ELR (cell line): ENCODE measurements at places on chromosomes 2 and 18.

GRCh38 chr2:118040891-118041290 lies 27.0 kb upstream of the CCDC93 start:
- no peak for DNase-seq

- DNase-seq, result no peak
These were observed 65.9 kb downstream of the EDAR start for GRCh38 chr2:108923019-108923700.

DNA sequence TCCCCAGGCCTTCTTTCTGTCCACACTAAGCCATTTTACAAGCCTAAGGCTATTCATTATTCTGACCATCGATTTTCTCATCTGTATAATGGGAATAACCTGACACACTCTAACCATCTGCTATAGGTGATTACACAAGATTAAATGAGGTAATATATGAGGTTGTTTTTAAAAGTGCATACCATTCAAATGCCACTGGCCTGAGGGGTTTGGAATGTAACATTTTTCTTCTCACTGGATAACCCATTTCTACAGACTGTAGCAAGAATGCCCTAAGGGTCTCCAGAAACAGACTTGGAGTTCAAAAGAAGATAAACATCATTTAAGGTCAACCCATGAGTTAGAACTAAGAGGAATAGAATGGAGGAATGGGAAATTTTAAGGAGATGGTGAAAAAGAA lies 111.7 kb upstream of the SETBP1 start:
- peak; percentile 11 for DNase-seq

DNA sequence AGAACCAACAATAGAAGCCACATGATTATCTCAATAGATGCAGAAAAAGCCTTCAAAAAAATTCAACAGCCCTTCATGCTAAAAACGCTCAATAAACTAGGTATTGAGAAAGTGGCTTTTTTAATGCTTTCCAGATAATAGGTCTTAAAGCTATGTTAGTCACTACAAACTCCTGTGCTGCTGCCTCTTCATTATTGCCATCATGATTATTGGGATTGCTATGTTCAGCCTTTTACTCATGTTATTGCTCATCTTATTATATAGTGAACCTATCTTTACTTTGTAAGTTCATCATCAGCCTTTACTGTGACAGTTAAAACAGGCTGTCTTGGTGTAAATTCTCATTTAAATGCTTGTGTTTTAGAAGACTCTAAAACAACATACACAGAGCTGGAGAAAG lies 1557.2 kb upstream of the ZEB2 start:
- peak; percentile 1 for DNase-seq

DNA sequence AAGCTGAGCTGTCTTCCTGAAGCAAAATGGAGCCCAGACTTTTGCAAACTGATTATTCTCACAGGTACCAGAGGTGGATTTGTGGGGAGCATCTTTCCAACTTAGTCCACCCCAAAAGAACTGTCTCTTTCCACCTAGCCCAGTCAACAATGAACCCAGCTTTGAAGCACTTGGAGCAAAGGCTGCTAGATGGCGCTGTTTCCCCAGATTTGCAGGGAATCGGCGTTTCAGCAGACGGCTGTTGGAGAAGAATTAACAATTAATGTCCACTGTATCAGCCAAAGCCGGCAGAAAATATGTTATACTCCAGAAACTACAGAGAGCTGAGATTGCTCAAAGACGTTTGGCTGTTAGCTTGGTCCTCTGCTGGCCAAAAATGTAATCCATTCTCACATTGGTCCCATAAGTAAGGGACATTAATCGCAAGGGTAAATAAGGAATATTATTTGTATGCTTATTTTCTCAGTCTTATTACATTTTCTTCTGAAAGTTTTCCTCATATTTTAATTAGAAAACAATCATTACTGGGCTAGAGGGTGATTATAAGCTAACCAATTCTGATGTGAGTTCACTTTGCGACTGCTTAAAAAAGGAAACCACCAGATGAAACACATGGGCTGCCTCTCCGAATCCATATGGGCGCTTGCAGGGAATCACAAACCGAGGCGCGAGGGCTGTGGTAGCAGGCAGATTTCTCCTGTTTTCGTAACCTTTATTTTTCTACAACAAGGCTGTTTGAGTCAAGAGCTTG lies 423.8 kb upstream of the MEX3C start:
- DNase-seq, result peak; percentile 17

DNA sequence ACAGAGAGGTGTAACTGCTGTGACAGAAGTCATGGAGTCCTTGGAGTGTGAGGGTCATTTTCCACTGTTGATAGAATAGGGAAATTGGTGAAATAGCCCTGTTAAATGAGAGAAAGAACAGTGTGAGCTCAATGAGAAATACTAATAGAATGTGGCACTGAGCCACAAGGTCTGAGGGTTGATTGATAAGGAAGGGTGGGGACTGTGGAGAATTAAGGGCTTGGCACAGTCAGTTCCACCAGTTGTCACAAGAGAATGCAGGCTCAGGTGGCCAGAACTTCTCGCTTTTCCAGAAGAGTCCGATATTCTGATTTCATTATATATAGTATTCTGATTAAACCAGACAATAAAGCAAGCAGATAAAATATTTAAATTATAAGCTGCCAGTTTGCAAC lies 9.1 kb upstream of the IL1RN start:
- no peak for DNase-seq

DNA sequence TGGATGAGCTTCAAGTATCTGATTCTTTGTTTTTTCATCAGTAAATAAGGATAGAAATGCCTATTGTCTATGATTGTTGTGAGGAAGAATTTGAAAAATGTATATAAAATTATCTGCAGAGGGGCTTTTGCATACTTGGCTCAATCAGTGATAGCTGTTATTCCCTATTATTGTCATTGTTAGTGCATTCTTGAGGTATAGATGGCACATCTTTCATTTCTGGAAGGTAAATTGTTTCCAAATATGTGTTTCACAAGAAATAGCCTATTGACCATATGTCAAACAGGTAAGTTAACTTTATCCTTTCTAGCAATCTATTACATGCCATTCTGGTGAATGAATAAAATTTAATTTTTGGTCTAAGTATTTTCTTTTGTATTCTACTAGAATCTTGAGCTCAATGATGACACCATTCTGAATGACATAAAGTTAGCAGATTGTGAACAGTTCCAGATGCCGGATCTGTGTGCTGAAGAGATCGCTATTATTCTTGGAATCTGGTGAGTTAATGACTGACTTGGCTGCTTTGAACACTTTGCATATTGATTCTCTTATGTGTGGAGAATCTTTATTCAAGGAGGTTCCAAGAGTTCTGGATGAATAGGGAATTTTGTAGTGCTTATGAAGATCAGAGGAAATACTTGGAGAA lies 44.2 kb downstream of the TTC27 start:
- no peak for DNase-seq

GRCh38 chr18:24014986-24015638 lies 558 bp downstream of the TTC39C start:
- peak; percentile 71 for DNase-seq

GRCh38 chr2:189050165-189050712 lies 76.1 kb downstream of the COL3A1 start:
- no peak for DNase-seq

DNA sequence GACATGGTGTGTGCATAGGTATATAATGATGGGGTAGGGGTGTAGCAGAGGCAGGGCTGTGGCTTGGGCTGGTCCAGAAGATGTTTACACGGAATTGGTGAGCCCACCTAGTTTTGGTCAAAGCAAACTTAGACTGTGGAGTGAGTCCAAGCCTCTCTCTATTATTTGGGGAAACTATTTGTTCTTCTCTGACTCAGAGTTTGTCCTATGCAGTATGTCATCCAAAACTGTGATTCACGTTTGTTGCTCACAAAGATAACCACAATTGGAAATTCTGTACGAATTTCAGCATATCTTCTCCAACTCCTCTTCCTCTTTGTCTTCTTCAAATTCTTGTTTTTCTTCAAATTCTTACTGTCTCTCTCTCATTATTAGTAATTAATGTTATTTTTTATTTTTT lies 292.9 kb downstream of the XIRP2 start:
- DNase-seq, result peak; percentile 82

GRCh38 chr2:2660789-2661355 lies 329.8 kb upstream of the MYT1L start:
- no peak for DNase-seq

- no peak for DNase-seq
These were observed 175.7 kb upstream of the TANK start for GRCh38 chr2:160984426-160985077.

DNA sequence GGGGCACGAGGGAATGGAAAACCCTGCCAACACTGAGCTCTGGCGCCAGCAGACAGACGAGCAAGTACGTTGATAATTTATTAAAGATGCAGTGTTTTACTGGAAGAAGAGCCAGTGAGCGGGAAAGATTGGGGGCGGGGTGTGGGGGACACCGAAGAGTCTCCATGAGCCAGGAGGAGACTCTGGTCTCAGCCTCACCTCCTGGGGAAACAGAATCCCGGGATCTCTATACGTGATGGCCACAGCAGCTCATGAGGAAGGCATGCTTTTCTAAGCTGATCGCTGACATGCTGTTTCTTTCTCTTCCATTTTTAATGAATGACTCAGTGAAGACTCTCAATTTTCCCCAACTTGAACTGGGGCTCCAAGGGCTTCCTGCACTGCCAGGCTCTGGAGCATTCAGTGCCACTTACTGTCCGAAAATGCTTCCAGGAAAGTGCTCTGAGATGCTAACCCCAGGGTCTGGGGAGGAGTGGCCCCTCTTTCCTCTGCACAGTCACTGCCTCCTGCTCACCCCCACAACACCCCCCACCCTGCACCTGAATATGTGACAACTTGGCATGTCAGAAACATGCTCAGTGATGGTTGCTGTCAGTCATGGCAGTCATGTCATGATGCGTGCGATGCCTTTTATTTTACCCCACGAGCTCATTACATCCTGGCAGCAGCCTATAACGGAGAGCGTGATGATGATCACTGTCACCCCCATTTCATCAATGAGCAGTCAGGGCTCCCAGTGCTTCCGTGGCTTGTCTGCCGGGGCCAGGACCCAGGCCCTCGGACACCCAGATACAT lies 164.2 kb upstream of the CAPN13 start:
- no peak for DNase-seq
